ENCODE measurements at places on chromosomes 2 and 18.

- DNase-seq = no peak
These were observed 3.4 kb downstream of the MBD1 start for GRCh38 chr18:50277942-50278341.

- DNase-seq = no peak
These were observed 94.1 kb downstream of the BIN1 start for GRCh38 chr2:127012868-127013267.

DNA sequence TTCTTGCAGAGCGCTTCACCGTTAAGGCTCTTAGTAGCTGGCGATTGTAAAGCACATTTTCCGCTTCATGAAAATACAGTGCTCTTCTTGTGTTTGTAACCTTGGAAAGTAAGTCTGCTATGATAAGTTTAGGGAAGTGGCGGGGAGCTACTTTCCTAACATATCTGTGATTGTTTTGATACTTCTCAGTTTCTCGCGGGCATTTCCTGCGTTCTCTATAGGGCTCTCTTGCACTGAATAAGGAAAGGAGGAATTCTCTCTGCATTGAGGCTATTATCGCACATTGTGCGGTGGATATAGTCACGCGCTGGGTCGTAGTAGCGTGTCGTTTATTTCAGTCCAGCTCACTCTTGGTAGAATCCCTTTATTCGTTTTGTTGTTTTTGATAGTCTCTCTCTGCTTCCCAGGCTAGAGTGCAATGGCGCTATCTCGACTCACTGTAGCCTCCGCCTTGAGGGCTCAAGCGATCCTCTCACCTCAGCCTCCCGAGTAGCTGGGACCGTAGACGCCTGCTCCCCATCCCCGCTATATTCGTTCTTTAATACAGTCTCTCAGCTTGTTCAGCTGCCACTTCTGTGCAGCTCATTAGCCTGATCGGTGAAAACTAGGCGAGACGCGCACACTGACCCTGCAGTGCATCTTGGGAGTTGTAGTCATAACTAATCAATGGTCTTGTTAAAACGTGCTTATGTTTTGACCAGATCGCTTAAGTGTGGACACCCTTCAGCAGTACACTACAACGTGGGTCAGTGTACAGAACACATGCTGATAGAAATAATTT lies 1.0 kb upstream of the PPP4R3B start:
- DNase-seq = no peak

DNA sequence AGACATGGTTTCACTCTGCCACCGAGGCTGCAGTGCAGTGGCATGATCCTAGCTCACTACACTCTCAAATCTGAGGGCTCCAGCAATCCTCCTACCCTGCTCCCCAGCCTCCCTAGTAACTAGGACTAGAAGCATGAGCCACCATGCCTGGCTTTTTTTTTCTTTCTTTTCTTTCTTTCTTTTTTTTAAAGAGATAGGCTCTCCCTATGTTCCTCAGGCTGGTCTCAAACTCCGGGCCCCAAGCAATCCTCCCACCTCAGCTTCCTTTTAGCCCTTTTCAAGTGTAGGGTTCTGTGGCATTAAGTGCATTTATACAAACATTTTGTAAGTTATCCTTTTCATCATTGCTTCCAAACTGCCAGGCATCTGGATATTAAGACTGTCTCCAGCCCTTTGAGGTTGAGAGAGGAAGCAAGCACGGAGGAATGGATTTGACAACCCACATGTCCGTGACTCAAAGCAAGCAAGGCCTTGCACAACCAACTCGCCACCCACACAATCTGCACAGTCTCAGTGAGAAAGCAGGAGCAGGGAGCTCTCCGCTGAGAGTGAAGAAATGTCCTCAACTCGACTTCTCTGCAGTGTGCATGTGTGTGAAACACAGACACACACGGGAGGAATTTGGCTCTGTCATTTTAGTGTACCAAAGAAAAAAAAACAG lies 65.6 kb downstream of the ATP8B1 start:
- DNase-seq = no peak

GRCh38 chr2:219398721-219399363 lies 11.1 kb upstream of the DNPEP start:
- no peak for DNase-seq

DNA sequence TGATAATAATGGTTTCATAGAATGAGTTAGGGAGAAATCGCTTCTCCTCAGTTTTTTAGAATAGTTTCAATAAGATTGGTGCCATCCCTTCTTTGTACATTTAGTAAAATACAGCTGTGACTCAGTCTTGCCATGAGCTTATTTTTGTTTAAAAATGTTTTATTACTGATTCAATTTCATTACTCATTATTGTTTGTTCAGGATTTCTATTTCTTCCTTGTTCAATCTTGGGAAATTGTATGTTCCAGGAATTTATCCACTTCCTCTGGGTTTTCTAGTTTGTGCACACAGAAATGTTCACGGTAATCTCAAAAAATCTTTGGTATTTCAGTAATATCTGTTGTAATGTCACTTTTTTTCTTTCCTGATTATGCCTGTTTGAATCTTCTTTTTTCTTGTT lies 371.5 kb upstream of the SETBP1 start:
- DNase-seq = no peak

- DNase-seq = no peak
These were observed 864 bp downstream of the E2F6 start for GRCh38 chr2:11465110-11465484.

GRCh38 chr2:200765139-200765951 lies 46.4 kb upstream of the BZW1 start:
- no peak for DNase-seq

- DNase-seq = no peak
These were observed 8.9 kb upstream of the TMEM185B start for GRCh38 chr2:120231974-120232635.

DNA sequence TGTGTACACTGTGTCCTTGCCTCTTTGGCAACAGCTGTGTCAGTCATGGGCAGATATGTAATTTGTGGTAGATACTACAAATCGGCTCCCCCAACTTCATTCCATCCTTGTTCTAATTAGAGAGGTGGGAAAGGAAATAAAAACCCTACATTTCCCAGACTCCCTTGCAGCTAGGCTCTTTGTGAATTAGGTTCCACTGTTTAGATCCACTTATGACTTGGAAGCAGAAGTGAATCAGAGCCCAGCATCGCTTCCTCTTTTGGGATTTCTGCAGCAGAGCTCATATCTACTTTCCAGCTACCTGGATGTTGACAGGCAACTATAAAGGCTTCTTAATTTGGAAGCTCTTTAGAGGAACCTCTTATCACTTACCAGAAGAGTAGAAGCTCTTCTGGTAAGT lies 34.1 kb upstream of the NARS1 start:
- DNase-seq = no peak

DNA sequence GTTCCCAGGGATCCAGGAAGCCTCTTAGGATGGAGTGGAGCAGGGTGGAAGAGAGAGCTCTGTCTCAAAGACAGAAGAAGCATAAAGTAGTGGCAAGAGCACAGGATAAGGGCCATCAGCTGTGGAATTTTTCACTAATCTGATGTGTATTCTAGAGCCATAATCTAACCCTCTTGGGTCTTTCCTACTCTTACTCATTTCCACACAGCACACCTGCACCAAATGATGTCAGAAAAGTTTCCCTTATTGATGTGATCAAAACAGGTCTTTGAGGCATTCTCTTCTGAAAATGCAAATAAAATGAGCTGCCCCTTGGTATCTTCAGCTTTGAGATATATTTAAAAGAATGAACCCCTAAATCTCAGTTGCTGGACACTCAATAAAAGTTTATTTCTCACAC lies 415.1 kb upstream of the CHST9 start:
- DNase-seq = no peak

GRCh38 chr2:133561045-133561852 lies 7.0 kb downstream of the NCKAP5 start:
- no peak for DNase-seq

- no peak for DNase-seq
These were observed 369 bp downstream of the SMCHD1 start for GRCh38 chr18:2655954-2656236.

- DNase-seq = no peak
These were observed 243.2 kb upstream of the HDAC4 start for GRCh38 chr2:239644011-239644410.

GRCh38 chr2:238093181-238094140 lies 6.7 kb upstream of the ESPNL start:
- DNase-seq = no peak

GRCh38 chr2:101364878-101365277 lies 22.4 kb downstream of the CREG2 start:
- DNase-seq = no peak

DNA sequence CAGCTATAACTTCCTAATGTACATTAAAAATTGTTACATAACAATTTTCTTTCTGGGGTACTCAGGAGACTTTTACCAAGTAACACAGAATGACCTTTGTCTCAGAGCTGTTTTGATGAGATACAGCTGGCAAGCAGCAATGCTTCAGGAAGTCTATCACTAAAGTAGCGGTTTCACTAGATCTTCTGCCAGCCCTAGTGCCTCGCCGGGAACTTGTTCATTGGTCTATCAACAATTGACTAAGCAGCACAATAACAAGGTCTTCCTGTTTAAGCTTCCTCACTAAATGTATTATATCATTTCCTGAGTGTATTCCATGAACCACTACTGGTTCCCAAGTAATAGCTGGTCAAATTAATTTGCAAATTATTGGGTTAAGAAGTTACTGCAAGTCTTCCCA lies 69.2 kb downstream of the TRIP12 start:
- no peak for DNase-seq

DNA sequence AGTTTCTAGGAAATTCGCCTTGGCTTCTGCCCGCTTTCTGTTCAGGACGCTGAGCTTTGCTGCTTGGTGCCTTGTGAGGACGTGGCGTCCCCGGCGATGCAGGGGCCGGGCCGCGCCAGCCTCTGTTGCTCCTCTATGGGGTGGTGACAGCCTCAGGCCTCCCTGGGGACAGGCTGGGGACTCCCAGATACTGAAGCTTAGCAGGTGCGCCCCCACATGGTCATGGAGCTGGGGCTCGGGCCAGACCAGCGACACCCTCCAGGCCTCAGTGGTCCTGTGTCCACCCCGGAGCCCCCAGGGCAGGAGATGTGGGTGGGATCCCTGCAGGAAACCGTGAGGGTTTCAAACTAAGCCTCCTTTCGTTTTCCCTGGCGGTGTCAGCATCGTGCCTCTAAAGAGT lies 29.2 kb downstream of the KCNG2 start:
- DNase-seq = no peak

- no peak for DNase-seq
These were observed 5.0 kb upstream of the DGKD start for GRCh38 chr2:233349005-233349998.

GRCh38 chr2:128722489-128722888 lies 403.8 kb upstream of the HS6ST1 start:
- no peak for DNase-seq

GRCh38 chr18:5073026-5073944 lies 123.8 kb downstream of the AKAIN1 start:
- DNase-seq = no peak

GRCh38 chr18:34540897-34541296 lies 169.2 kb upstream of the DTNA start:
- DNase-seq = no peak

DNA sequence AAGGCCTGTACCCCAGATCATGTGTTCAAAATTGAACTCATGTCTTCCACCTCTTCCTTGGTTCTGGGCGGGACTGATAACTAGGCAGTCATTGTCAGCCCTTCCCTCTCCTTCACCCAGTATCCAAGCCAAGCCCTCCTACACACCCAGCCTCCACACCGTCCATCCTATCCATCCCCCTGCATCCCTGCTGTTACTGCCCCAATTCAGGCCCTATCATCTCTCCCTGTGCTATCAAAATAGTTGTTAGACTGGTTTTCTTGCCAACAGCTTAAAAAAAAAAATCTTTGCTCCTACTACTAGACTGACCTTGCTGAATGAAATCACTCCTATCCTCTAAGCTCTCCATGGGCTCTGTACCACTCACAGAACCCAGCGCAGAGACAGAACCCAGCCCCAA lies 32.8 kb downstream of the TGFA start:
- no peak for DNase-seq

DNA sequence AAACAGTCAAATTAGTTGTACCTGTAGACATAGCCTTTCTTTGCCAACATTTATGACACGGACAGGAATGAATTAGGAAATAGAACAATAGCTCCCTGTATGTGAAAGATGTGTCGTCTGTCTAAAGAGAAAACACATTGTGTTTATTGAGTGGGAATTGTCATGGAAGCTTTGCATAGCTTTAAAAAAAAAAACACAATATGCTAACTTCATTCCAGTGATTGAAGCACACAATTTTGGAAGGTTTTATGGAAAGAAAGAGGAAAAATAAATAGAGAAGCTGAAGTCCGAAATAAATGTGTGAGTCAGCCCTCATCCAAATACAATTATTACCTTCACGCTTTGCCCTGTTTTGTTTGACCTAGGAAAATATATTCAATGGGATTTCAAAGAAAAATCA lies 1095.7 kb downstream of the TSN start:
- no peak for DNase-seq

DNA sequence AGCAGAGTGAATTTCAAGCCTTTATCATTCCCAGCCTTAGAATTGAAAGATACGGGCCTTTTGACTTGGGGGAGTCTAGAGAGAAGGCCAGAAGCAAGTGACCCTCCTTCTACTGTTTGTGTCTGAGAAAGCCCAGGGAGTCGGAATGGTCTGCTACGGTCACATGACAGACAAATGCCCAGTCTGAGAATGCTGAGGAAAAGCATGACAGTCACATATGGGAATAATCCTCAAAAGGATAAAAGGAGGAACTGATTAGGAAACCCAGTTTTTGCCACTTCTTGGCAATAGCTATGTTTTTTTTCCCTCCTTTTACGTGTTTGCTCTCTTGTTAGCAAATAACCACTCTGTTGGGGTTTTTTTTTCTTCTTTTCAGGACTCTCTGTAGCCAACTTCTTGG lies 38.1 kb upstream of the HNRNPA3 start:
- no peak for DNase-seq

DNA sequence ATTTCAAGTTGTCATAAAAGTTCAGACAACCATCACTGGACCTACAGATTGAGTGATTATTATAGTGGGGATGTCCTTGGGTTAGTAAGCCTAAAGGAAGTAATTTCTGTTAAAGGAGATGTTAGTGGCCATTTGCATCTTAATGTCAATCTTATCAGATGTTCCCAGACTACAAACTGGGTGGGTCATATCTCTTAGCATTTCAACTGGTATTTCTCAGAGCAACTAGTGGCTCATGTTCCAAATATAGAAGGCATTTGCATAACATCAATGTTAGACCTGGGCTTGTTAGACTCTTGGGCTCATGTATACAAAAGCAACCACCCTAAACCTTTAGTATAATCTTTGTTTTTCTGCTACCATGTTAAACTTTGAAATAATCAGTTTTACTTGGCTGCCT lies 17.9 kb downstream of the PLEKHA3 start:
- DNase-seq = no peak

DNA sequence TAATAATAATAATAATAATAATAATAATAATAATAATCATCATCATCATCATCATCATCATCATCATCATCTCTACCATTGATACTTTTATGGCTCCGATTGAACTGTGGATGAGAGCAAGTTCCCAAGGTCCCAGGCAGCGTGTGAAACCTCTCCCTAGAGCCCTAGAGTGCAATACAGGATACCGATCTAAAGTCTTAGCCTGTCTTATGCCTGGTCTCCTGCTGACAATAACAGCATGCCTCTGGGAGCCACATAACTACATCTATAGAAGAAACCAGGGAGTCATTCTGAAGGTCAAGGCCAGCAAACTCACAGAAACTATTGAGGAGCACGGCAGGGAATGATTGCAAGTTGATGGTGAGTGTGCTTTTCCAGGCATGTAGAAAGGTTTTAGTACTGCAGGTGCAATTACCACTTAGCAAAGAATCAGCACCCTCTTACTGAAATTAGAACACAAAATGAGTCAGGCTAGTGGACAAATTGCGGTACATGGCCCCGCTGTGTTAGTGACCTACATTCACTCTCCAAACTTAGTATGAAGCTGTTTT lies 457.2 kb upstream of the CDH20 start:
- DNase-seq = no peak

- DNase-seq = no peak
These were observed 38.2 kb downstream of the SOX11 start for GRCh38 chr2:5730386-5730785.

All from NCI-H1417 treated with DMSO at 0.1 percent for 48 hours (cell line).